ENCODE measurements at places on chromosomes 11 and 22.
A peak's percentile ranks its signal among the peaks of the same experiment; 100 is the strongest.

DNA sequence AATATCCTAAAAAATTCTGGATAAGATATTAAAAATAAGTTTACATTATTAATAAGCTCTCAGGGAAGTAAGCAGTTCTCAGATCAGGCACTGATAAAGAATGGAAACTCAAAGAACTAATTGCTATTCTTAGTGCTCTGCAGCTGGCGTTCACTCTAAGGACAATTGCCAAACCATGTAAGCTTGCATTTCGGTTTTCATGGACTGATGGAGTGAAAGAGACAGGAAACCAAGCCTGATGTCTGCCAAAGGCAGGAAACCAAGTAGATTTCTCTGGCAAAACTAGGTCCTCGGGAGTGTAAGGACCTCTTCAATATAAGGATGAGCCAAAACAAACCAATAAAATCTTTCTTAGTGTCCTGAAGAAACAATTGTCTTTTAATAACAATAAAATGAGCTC lies 355.2 kb downstream of the RAB38 start:
- no peak for DNase-seq

- no peak for DNase-seq
These were observed 115.7 kb downstream of the RPS6KA4 start for GRCh38 chr11:64474680-64475079.

DNA sequence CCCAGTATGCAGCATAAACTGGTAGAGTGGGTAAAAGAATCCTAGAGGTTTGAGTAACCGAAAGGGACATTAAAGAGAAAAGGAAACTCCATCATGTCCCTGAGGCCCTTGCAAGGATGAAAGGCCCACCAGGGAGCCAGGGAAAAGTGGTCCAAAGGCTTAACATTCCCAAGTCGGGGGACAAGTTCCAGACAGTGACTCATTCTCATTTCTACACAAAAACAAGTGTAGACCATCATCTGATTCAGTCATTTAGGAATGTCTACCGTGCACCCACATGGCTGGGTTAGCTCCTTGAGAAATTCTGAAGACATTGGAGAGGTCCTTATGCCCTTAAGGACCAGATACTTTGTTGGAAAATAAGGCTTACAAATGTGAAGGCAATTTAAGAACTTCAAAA lies 4.8 kb upstream of the NOX4 start:
- no peak for DNase-seq

- no peak for DNase-seq
These were observed 710.6 kb upstream of the CCDC179 start for GRCh38 chr11:23570828-23571227.

DNA sequence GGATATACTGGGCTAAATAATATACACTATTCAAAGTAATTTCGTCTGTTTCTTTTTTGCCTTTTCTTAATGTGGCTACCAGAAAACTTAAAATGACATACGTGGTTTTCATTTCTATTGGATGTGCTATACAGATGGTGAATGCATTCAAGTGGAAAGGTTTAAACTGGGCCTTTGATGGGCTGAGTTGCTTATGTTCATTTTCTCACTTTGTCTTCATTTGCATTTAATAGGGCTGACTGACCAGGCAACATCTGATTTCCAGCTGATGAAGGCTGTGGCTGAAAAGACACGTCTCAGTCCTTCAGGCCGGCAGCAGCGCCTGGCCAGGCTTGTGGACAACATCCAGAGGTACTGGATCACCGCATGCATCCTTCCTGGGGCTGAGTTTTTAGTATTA lies 27.9 kb downstream of the PIWIL4 start:
- DNase-seq = no peak

DNA sequence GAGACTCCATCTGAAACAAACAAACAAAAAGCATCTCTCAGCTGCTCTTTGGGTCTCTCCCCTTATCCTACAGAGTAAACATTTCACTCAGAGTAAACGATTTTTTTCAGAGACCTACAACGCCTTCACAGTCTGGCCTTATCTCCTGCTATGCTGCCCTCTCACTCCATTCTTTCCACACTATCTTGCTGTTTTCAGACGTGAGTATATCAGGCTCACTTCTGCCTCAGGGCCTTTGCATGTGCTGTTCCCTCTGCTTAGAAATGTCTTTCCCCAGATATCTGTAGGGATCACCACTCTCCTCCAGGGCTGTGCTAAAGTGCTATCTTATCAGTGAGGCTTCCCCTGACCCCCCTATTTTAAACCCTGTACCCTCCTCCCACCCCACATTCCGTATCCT lies 6.5 kb downstream of the RIBC2 start:
- DNase-seq = no peak

DNA sequence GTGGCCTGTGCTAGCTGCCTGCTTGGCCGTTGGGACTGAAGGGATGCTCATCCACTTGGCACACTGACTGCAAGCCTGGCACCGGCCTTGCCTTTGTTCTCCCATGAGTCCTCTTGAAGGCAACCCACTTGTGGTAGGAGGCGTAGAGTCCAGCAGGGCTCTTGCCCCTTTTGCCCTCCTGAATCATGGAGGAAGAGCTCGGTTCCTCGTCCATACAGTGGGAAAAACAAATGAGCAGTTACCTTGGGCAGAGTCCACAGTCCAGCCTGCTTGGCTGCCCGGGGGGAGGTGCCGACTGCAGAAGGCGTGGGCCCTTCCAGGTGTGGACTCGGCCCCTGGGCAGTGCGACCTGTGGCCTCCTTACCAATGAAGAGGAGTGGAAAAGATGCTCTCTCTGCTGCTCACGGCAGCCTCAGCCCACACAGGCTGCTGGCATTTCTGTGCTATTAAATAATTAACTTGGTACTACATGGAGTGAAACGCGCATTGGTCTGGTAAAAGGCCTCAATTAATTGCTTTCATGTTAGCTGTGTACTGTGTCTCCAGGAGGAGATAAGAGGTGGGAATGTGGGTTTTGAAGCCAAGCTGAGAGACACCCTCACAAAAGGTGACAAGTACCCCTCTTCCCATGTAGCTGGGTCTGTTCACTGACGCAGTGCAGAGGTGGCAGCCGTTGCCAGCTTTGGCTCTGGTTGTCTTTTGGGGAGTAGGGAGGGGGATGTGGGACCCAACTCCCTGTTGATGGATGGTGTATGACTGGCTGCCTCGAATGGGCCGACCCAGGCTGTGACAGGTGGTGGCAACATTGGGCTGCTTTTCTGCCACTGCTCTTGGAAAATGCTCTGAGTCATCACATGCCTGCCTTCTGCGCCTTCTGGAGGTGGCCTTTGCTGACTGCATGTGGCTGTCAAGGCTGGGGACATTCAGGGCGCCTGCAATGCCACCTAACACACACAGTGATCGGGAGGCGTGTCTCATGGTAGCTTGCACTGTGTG lies 26.8 kb upstream of the B3GAT1 start:
- DNase-seq = no peak

- DNase-seq = no peak
These were observed 40.4 kb downstream of the SLCO2B1 start for GRCh38 chr11:75191330-75191717.

- DNase-seq = peak; percentile 24
These were observed 66.8 kb downstream of the BRD1 start for GRCh38 chr22:49760630-49761571.

- DNase-seq = no peak
These were observed 50.4 kb upstream of the MTNR1B start for GRCh38 chr11:92919048-92919447.

GRCh38 chr11:64036087-64037026 lies 626 bp downstream of the FLRT1 start:
- DNase-seq = no peak

- no peak for DNase-seq
These were observed 6.8 kb downstream of the PPP2R1B start for GRCh38 chr11:111759376-111759775.
